ENCODE measurements at places on chromosomes 7 and 10.

GRCh38 chr7:43790834-43791233 lies 32.4 kb downstream of the BLVRA start:
- no peak for DNase-seq

GRCh38 chr10:32854435-32854834 lies 103.6 kb downstream of the ITGB1 start:
- DNase-seq: no peak

DNA sequence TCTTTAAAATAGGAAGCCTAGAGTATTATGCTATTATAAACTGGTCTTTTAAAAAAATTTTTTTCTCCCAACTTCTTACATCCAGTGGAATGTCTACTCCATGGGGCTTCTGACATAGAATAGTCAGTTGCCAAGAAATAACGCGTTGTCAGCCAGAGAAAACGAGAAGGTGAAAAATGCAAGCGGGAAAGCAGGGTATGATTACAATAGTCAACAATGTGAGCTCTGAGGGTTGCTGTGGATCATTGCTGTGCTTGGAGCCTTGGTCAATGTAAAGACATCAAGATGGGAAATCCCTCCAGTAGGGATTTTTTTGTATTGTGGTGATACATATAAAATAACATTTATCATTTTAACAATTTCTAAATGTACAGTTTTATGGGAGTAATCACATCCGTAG lies 27.6 kb upstream of the PLPP4 start:
- no peak for DNase-seq

DNA sequence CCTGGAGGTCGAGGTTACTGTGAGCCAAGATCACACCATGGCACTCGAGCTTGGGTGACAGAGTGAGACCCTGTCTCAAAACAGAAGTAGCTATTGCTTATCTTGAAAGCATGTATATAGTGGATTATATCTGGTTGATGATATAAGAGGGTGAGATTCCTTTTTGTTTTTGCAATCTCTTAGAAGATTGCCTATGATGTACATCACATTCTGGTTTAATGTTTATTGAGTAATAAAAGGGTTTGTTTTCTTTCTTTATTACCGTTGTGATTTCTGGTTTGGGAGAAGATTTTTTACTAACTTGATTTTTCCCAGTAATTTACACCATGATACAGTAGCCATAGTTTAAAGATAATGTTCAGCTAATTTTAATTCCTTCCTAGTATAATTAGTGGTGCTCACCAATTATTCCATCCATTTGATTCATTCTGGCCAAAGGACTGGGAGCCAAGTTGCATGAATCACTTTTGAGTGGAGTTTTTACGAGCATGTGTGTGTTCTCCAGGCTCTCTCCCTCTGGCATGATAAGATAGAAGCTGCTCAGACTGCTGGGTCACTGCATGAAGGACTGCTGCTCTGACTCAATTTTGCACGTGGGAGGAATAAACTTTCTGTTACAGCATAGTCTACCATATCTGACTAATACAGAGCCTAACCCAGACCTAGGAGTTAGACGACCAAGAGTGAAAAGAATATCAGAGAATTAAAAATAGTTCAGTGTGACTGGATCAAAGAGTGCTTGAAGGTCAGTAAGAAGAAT lies 13.5 kb upstream of the TSPAN13 start:
- no peak for DNase-seq

- no peak for DNase-seq
Observed at GRCh38 chr7:76338298-76339084, 20.3 kb downstream of the YWHAG start.
